ENCODE measurements at places on chromosomes 16 and 17.

- no peak for DNase-seq
Measured at GRCh38 chr17:74429604-74430384, 2.1 kb upstream of the GPRC5C start.

DNA sequence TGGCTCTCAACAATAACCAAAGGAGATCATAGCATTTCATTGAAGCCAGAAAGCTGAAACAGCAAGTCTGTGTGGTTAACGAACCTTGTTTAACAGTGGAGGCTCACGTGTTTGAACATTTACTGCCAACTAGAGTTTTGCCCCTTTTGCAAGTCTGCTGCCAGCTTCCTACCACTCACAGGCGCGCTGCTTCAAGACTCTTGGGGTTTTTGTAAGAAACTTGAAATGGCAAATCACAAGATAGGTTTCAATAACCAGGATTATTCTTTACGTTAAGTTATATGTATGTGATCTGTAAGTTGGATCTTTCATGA, 1.2 kb downstream of the SNTB2 start:
- DNase-seq: peak; percentile 88

- no peak for DNase-seq
Measured at GRCh38 chr16:25219070-25219737, 2.5 kb downstream of the AQP8 start.

DNA sequence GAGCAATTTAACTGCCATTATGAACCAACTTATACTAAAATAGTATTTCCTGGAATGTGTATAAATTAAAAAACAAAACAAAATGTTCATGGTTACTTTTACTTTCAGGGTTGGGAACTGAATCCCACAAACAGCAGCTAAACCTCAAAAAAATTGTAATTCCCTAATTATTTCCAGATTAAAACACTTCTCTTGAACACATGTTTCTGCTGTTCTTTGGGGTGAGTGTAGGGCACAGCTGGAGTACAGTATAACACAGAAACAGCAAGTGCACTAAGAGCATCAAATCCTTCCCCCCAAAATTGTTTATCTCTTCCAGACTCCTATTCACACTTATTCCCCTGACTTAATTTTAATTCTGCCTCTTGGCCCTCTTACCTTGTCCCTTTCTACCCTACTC, 56.4 kb downstream of the KANSL1 start:
- DNase-seq: no peak

DNA sequence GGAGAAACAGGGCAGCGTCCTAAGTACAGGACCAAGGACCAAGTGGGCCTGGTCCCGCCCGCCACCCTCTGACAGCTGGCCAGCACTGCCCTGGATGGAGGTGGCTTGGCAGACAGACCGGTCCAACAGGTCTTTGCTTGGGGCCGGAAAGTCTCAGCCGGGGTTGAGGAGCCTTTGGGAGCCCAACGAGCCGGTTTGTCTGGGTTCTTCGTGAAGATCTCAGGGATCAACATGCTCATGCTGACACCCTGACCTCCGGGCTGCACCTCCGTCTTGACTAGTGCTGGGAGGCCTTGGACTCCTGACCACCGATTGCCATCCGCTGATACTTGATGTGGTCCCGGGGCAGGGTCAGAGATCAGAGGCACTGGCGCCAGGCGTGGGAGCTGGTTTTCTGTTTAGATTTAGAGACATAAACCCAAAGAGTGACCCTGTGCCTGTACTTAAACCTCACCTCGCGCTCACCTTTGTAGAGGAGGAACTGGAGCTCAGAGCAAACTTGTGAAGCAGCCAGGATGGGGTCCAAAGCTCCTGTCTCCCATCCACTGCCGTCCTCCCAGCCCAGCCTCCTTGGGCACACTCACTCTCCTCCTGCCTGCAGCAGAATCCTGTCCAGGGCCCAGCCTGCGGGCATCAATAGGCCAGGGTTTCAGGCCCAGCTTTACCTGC, 92.1 kb upstream of the GSE1 start:
- no peak for DNase-seq

GRCh38 chr16:12362482-12363458, 386.2 kb downstream of the SNX29 start:
- DNase-seq: no peak
